ENCODE measurements at places on chromosomes 11 and 22.

- no peak for DNase-seq
Observed at GRCh38 chr11:116344601-116345000, 428.2 kb downstream of the BUD13 start.

- no peak for DNase-seq
Observed at GRCh38 chr11:88194990-88195389, 19.7 kb upstream of the RAB38 start.

GRCh38 chr11:598005-598680 lies 17.6 kb downstream of the IRF7 start:
- DNase-seq = no peak

GRCh38 chr11:12168114-12168513 lies 57.7 kb downstream of the MICAL2 start:
- no peak for DNase-seq

- no peak for DNase-seq
Observed at GRCh38 chr11:76592961-76593360, 77.6 kb downstream of the LRRC32 start.
